ENCODE measurements at places on chromosomes 16 and 17.

GRCh38 chr17:73189417-73190099 is 3.3 kb upstream of the COG1 start:
- peak; percentile 46 for DNase-seq

DNA sequence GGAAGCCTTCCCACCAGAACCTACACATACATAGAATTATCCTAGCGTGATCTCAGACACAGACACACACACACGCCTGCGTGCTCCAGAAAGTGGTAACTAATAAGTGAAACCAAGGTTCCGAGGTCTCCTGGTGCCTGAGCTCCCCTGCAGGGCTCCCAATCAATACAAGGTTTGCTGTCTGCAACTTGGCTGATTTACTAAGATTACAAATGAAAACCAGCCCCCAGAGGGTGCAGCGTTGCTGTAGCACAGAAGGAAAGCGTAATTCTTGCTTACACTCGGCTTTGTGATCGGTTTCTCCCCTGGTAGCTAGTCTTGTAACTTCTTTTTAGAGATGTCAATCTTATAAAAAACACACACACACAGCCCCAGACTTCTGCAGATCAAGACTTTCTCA is 334.1 kb upstream of the XYLT1 start:
- DNase-seq, result no peak

- no peak for DNase-seq
Observed at GRCh38 chr17:8046929-8047768, 8.3 kb downstream of the ALOX15B start.

- DNase-seq, result peak; percentile 63
Observed at GRCh38 chr17:59804901-59805465, 87.8 kb downstream of the TUBD1 start.

DNA sequence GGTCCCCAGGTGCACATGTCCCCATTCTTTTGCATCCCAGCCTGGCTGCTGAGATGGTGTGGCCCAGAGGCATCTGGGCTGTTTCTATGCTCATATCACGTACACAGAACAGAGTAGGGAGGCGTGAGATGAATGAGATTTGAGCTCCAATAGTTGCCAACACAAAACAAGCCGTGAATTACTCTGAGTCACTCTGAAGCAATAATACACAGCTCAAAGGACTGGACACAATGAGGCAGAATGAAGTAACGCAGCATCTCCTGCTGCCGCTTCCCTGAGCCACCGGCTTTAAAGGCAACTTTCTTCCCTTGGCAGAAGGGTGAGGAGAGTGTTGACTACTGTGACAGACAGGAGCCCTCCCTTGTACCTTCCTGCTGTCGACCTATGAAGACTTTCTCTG is 33.9 kb upstream of the CLEC18B start:
- no peak for DNase-seq

- no peak for DNase-seq
Observed at GRCh38 chr17:34913001-34913400, 48.3 kb downstream of the CCT6B start.

GRCh38 chr16:30888856-30889499 is 4.9 kb downstream of the BCL7C start:
- no peak for DNase-seq

DNA sequence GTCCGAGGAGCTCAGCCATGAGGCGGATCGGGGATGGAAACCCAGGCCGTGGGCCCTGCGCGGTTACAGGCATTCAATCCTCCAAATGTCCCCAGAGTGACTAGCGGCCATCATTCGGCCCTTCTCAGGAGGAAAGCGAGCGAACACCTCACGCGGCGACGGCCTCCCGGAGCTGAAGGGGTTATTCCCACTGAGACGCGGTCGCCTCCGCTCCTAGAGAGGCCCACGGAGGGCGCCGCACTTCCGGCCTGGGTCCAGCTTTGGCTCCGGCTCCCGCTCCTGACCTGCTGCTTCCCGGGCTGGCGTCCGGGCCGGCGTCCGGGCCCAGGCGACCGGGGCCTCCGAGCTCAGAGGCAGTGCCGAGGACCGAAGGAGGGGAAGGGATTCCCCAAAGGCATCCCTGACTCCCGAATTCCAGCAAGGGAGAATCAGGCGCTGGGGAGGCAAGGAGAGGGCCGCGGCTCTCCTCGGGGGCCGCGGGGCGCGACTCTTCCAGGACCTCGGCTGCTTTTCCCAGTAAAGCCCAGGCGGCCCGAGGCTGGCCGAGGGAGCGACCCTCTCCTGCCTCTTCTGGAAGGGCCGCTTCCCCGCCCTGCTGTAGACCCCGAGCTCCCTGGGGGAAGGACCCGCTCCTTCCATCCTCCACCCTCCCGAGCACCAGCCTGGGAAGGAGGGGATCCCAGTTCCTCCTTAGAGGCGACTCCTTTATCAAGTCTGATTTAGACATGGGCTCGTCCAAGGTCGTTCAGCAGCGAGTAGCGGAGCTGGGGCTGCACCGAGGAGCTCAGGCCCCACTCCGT is 18.6 kb upstream of the ZNF629 start:
- peak; percentile 90 for DNase-seq

GRCh38 chr16:4700380-4700996 is 7.1 kb downstream of the NUDT16L1 start:
- no peak for DNase-seq

GRCh38 chr17:78225088-78225865 is 6.2 kb upstream of the TMEM235 start:
- DNase-seq, result no peak

DNA sequence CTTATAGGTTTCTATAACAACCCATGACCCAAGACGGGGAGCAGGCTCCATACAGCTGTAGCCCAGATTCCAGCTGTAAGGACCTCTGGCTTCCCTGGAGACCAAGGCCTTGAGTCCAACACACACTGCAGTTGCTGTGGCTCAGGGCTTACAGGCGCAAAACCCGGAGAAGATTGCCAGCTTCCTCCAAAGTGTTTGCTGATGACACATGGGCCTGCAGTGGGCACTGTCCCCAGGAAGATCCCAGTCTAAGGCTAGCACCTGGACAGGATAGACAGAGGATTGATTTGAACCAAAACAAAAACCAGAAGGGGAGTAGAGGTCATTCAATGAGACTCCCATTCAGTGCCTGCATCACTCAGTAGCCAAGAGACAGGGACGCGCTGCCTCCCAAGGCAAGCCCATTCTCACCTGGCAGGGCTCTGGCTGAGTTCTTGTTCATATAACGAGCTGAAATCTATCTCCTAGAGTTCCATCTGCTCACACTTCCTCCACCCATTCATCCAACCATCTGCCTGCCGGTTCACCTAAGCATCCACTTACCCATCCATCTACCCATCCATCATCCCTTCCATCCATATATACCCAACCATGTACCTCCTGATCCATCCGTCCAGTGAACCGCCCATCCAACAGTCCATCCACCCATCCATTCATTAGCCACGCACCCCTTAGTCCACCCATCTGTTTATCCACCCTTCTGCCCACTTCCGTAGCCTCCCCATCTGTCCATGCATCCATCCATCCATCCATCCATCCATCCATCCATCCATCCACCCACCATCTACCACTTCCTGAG is 10.2 kb downstream of the RAB11FIP4 start:
- DNase-seq, result no peak

DNA sequence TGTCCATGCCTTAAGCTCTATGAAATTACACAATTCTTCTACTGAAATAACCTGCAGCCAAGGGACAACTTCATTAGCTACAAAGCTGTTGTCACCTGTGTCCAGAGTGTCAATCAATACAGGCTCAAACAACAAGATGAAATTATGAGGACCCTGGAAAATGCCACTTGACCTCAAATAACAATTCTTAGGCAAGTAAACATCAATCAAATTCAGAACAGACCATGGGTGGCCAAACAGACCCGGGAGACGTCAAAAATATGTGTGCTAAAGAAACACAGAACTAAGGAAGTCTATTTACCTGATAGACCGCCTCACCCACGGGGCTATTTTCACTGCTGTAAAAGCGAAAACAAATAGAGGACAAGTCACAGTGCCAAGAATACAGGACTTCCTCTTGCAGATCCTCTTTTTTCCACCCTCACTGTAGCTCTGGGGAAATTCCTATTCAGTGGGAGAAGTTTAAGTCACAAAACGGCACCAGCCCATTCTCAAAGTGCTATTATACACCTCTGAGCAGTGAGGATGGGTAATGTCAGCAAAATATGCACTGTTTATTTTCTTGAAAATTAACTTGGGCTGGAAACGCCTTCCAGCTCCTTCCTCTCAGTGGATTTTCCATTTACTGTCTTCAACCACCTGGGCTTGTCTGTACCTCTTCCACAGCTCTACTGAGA is 2.7 kb downstream of the LITAF start:
- DNase-seq, result no peak

GRCh38 chr17:66562119-66562518 is 259.7 kb downstream of the PRKCA start:
- DNase-seq, result no peak

- no peak for DNase-seq
Observed at GRCh38 chr17:574061-574460, 140.6 kb downstream of the VPS53 start.

- DNase-seq, result no peak
Observed at GRCh38 chr16:68249371-68249770, 4.2 kb downstream of the PLA2G15 start.

DNA sequence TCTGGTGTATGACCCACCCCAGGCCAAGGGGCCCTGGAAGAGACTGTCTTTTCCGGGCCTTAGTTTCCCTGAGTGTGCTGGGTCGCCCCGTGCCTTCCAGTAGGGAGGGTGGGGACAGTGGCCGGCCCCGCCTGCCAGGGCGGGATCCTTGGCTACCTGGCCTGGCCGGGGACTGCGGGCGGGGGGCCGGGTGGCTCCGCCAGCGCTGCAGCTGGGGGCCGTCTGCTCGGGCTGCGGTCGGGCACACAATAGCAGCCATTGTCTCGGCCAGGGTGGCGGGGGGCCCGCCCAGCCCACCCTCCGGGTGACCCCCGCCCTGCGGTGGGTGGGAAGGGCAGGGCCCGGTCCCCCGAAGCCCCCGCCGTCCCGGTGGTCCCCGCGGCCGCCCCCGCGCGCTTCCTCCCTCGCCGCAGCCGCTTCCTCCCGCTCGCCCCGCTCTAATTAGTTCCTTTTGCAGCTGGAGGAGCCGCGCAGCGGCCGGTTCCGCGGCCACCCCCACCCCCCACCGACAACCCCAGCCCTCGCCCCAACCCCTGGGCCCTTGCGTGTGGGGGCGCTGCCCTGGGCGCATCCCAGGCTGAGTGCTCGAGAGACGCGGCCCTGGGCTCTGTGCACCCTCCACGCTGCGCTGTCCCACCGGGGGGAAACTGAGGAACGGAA is 11.6 kb downstream of the GLIS2 start:
- no peak for DNase-seq

DNA sequence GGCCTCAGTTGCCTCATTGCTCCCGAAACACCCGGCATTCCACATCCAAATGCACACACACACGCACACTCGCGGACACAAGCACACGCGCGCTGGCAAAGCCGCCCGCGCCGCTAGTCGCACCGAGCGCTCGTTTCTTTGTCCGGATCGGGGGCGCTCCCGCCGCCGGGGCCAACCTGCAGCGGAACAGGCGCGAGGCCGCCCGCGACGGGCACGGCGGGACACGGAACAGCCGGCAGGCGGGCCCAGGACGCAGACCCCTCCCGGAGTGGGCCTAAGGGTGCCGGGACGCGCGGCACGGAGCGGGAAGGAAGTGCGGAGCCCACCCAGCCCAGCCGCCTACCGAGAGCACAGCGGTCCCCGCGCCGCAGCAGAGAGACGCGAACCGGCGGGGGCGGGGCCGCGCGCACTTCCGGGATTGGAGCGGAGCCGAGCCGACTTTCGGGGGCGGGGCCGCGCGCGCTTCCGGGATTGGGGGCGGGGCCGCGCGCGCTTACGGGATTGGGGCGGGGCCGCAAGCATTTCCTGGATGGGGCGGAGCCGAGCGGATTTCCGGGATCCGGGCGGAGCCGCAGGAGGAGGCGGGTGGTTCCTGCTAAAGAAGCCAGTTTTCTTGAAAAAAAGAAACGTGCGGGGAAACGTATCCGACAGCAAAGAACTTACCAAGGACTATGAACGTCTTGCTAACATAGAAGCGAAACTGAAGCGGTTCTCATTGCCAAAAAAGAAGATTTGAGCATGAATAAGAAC is at the start of gene CYBC1:
Gene CYBC1, minus strand, starts transcription at position 396 of the 750 bp plus-strand sequence. CDS start 1,498 bp downstream, outside the sequence.
- DNase-seq, result peak; percentile 97

DNA sequence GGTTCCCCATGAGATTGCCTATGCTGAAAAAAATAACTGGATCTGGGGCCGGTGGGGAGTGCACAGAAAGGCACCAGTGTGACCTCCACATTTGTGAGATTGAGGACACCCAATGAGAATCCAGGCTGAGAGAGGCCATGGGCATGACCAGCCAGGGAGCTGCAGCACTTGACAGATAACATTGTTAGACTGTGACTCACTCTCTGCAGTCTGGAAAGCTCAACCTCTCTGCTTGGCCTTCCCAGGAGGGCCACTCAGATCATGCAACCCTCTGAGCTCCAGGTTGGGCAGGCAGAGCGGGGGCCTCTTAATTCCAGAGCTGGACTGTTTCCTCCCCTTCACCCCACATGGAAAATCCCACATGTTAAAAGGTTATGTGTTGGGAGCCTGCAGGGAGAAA is 30.1 kb downstream of the FZD2 start:
- DNase-seq, result no peak

DNA sequence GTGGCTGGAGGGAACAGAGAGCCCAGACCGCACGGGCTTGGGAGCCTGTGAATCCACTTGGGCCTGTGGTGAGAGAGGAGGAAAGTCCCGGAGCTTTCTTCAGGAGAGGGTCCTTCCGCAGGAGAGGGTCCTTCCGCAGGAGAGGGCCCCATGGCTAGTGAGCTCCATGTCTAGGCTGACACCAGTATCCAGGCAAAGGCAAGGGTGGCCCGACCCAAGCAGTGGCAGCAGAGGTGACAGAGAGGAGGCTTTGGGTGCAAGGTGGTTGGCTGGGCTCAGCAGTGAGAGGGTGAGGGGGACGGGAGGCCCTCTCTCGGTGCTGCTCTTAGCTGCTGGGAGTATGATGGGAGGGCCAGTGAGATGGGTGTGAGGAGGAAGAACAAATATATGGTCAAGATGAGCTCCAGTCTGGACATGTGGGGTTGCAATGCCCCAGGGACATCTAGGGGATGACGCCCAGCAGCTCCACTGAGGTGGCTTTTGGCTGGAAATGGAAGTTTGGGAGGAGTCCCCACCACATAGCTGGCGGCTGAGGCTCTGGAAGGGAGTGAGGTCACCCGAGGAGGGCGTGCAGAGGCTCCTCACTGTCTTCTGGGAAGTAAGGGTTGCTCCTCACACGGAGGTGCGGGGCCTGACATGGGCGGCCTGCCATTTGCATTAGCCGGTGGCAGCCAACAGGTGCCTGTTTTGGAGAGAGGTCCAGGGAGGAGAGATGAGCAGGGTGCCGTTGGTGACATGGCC is 2.3 kb upstream of the HSD3B7 start:
- no peak for DNase-seq

DNA sequence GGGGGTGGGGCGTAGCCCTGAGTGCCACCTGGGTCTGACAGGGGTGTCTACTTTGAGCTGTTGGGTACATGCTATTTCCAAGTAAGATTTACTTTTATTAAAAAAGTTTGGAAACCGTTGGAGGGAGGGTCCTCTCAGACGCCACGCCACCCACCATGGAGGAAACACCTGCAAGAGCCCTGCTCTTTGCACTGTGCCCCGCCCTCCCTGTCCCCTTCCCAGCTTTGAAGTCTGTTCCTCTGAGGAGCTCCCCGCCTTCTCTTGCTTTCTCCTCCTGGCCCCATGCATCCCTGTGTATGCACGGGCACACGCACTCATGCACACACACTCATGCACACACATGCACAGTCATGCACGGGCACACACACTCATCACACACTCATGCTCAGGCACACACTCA is 15.5 kb downstream of the ADGRG1 start:
- DNase-seq, result no peak

- DNase-seq, result no peak
Observed at GRCh38 chr17:62987136-62987535, 21.1 kb downstream of the TANC2 start.

- no peak for DNase-seq
Observed at GRCh38 chr16:67241008-67241900, 6.0 kb downstream of the FHOD1 start.

GRCh38 chr16:85354686-85355514 is 242.6 kb upstream of the CIBAR2 start:
- no peak for DNase-seq
